ENCODE measurements at places on chromosomes 5 and 9.

DNA sequence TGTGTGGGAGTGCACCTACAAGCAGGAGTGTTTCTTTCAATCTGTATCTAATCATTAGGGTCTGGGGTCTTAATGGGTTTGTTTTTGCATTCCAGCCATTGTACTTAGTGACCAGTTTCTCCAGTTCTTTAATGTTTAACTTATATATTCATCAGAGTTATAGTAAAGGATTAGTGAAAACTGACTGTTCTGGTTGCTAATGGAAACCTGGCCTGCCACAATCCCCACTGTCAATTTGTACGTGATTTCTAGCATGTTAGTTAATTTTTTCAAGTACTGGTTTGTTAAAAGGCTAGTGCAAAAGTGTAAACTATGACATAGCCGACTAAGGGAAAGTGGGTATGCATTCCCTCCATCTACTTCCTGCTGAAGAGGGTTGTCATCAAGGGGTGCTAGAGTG lies 276.1 kb downstream of the HTR1A start:
- DNase-seq, result no peak

DNA sequence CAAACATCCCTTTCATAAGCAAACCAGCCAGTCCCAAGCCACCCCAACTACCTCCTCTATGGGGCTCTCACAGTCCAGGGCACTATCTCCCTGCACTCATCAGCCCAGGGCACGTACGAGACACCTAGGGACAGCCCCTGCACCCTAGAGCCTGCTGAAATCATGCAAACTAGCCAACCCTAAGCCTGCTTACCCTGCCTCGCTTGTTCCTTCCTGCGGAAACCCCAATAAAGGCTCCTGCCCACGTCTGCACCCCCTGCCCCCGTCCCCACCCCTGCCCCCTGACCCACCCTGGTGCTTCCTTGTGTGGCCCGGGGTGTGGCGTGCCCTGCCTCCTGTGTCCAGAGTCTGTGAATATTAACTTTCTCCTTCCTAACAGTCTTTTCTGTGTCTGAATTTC lies 135.9 kb downstream of the GADD45G start:
- no peak for DNase-seq

DNA sequence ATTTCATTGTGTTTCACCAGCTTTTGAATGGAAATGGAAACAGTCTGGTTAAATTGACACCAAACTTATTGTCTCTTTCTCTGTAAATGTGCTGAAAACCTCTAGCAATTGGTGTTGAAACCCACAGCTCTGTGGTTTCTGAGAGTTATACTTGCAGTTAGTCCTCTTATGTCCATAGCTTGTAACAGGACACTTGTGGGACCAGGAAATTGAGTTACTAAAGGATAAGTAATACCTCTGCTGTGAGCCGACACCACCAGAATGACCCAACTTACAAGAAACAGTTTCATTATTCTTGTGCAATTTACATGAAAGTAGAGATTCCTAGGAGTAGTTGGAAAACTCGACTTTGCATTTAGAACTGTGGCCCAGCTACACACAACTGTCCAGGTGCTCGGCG lies 191.5 kb downstream of the CFAP90 start:
- no peak for DNase-seq

- DNase-seq, result no peak
Measured at GRCh38 chr9:87580941-87581438, 83.3 kb downstream of the DAPK1 start.

DNA sequence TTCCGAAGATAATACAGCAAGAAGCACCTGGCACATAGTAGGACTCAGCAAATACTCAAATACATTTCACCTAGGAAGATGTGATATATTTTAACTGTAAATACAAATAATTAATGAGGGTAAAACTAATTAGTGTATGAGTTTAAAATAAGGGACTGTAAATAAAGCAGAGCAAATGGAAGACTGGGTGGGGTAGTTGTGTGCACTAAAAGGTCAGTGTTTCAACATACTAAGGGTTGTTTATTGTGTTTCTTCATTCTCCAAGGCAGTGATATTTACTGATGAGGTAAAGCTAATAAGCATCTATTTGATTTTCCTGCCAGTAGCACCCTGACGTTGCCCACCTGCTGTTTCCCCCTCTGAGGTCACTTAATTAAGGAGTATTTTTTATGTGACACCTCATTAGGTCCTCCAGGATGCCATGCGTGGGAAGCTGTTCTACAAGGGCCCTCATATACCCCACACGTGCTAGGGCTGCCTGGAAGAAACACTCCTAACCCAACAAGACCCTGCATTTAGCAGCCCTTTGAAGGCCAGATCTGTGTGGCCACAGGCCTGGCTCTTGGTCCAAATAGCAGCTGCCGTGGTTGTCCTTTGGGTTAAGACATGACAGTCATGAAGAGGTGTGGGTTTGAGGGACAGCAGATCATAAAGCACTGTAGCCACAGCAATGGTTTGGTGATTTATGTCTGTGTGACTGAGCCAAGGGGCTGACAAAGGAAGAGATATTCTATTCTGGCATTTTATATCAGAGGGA lies 97.5 kb upstream of the RPS23 start:
- DNase-seq, result no peak

GRCh38 chr9:99044827-99045226 lies 60.1 kb upstream of the TGFBR1 start:
- no peak for DNase-seq

- no peak for DNase-seq
Measured at GRCh38 chr5:14720236-14720923, 55.9 kb downstream of the OTULIN start.

GRCh38 chr9:77131399-77131798 lies 45.9 kb upstream of the VPS13A start:
- DNase-seq, result no peak

DNA sequence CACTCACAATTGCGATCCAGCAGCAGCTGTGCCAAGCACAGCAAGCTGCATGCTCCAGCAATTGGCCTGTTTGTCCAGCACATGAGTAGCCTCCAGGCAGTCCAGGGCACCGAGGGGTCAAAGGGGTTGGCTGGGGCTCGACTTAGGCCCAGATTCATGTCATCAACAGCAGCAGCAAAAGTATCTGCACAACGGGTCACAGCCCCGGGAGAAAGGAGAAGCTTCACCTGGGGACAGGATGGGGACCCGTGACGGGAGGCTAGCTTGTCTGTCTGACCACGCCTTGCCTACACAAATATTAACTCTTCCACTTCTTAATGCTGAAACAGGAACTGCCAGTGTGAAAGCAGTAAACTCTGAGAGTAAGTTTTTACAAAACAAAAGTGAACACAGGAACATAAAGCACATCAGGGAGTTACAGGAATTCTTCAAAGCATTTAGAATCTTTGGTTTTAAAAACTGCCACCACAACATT lies 191.2 kb downstream of the PIK3R1 start:
- DNase-seq, result no peak

DNA sequence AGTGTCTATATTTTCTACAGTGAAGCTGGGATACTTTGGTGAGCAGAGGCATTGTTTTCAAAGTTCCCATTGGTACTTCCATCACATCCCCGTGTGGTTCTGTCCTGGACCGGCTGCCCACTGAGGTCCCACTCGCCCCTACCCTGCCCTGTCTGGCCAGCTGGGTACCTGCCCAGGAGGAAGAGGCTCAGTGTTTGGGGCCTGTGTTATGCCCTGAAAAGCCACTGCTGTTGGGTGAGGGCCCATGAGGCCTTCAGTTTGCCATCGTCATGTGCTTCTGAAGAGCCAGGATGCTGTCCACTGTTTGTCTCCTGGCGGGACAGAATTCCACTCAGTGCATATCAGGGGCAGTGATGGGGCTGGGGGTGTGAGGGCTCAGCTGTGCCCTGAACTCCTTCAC lies 2.6 kb upstream of the CEP72 start:
- no peak for DNase-seq

- DNase-seq, result no peak
Measured at GRCh38 chr9:35682051-35682450, 7.7 kb downstream of the TPM2 start.

GRCh38 chr9:77018058-77018968 lies 1.1 kb upstream of the FOXB2 start:
- DNase-seq, result peak; percentile 62

DNA sequence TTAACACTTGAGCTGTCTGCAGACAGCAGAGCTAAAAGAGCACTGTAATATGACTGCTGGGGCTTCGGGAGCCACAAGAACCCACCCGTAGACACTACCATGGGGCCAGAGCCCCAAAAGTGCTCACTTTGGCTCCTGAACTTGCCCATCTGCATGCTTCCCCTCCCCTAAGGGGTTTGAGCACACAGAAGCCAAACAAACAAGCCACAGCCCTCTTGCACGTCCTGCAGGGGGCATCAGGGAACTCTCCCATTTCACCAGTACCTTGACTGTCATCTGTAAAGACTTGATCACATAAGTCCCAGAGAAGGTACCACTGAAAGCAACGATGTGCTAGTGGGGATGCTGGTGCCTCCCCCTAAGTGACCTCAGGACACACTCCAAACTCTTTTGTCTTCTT lies 681.8 kb downstream of the SEMA5A start:
- DNase-seq, result no peak

DNA sequence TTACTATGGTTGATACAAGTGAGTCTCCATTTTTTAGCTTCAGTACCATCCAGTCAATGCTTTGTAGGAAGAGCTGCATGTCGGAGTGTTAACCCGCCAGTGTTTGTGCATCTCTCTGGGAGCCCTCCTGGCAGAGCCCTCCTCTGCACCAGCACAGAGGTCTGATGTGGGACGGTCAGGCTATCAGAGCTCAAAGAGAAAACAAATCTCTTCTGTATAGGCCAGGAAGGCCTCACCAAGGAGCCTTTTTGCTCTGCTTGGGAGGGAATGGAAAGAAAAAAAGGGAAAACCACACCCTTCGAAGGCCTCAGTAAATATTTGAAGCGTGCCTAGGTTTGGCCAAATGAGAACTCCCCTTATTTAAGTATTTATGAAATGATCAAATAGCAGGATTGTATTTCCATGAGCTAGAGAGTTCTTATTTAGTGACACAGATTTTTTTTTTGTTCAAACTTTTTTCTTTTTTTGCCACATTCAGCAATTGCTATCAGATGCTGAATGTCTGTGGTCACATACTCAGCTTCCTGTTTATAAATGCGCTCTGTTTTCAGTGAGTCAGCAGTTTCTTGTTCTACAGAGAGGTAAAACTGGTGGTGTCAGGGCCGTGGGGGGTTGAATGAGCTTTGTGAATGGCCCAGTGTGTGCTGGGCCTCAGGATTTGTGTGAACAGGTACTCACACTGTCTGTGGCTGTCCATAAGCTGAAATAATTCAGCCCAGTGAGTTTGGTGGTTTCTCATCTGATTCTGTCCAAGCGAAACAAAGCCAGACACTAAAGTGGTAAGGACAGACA lies 226.6 kb downstream of the SNX18 start:
- no peak for DNase-seq

GRCh38 chr9:126084008-126084407 lies 242.6 kb upstream of the MVB12B start:
- DNase-seq, result no peak

GRCh38 chr5:147348451-147348850 lies 113.6 kb downstream of the STK32A start:
- DNase-seq, result no peak

GRCh38 chr9:98429613-98430012 lies 174.2 kb upstream of the TBC1D2 start:
- DNase-seq, result no peak

DNA sequence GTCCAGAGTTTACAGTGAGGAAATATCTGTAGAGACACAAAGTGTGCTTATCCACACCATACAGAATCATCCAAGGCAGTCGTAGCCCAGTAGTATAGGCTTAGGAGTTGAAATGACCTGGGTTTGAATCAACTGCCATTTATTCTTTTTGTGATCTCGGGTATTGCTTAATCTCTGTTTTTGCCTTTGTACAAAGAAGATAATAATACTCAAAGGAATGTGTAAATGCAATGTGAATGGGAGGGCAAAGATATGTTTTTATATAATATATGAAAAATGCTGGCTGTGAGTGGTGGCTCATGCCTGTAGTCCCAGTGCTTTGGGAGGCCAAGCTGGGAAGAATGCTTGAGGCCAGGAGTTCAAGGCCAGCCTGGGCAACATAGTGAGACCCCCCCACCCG lies 141.1 kb downstream of the SPATA31D1 start:
- no peak for DNase-seq

- DNase-seq, result no peak
Measured at GRCh38 chr9:74218385-74219063, 278.6 kb upstream of the RORB start.

- no peak for DNase-seq
Measured at GRCh38 chr5:140113180-140113698, 670 bp upstream of the PURA start.

- no peak for DNase-seq
Measured at GRCh38 chr5:147746986-147747385, 35.5 kb downstream of the JAKMIP2 start.
